T-cell (primary cell): ENCODE measurements at places on chromosomes 2 and 18.

DNA sequence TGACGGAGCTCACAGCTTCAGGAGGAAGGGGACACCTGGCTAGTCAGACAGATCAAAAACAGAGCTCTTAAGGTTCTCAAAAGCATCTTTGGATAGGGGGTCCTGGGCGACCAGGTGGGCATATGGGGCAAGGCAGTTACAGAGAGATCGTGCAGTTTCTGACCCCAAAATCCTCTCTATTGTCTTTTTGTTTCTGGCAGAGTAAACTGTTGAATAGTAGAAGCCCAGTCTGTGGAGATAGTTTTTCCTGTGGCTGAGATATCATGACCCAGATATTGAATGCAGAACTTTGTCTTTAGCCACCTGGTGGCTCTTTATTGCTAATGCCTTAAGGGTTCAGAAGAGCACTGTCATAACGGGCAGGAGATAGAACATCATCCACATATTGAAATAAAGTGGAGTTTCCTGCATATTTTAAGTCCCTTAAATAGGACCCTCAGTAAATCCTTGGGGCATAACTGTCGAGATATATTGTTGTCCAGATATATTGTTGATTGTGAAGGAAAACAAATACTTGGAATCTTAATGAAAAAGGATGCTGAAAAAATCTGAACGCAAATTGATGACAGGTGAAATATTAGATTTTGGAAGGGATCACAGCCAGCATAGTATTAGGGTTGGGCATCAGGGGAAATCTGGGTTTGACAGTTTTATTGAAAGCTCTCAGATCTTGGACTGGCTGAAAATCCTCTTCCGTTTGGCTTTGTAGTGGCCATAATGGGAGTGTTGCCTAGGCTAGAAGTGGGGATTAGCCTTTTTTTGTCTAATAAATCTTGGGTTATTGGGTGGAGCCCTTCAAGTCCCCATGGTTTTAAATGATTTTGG lies 14.1 kb upstream of the ZDBF2 start:
- DNase-seq, result no peak

- no peak for DNase-seq
These were observed 245.9 kb downstream of the METTL4 start for GRCh38 chr18:2325308-2325849.

DNA sequence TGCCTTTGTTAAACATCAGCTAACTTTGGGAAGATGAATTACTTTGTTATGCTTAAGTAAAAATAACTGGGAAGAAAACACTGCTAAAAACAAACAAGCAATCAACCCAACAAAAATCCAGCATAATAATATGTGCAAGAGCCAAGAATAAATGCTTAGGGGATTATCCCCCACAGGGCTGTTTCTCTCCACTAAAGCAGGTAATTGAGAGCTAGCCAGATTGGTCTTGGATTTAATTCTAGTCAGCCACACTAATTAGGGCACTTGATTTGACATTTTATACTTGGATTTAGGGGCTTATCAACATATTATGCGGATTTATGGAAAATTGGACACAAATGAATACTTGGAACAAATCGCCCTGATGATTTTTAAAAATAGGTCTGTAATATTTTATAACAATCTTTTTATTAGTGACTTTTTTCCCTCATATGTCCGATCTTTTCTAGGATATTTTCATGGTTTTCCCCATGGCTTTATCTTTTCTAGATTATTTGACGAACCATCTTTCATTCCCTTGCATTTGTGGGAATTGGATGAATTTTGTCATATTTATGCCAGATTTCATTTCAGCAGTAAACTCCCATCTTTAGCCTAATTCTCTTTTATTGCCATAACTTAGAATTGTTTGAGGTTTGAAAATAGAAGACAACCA lies 199.1 kb upstream of the NXPH2 start:
- no peak for DNase-seq

GRCh38 chr2:177622521-177622920 lies 229.9 kb downstream of the AGPS start:
- DNase-seq, result no peak

GRCh38 chr2:68371581-68371980 lies 6.5 kb downstream of the PLEK start:
- DNase-seq, result no peak

DNA sequence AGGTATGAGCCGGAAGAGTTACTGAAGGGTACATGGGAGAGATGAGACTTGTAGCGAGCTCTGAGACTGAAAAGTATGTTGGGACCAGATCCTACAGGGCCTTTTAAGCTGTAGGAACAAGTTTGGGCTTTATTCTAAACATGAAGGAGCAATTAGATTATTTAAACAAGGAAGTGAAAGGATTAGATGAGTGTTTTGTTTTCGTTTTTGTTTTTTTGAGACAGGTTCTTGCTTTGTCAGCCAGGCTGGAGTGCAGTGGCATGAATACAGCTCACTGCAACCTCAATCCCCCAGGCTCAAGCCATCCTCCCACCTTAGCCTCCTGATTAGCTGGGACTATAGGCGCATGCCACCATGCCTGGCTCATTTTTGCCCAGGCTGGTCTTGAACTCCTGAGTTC lies 110.7 kb downstream of the C1D start:
- no peak for DNase-seq

- DNase-seq, result no peak
These were observed 62.3 kb upstream of the MGAT4A start for GRCh38 chr2:98793275-98793674.

GRCh38 chr2:227471924-227472264 lies at the start of gene AGFG1:
TSS of gene AGFG1 (plus strand) at chr2:227472156. CDS start at chr2:227472422, 266 bp downstream.
- DNase-seq, result peak; percentile 73

GRCh38 chr2:46872902-46873603 lies 42.6 kb downstream of the MCFD2 start:
- no peak for DNase-seq

DNA sequence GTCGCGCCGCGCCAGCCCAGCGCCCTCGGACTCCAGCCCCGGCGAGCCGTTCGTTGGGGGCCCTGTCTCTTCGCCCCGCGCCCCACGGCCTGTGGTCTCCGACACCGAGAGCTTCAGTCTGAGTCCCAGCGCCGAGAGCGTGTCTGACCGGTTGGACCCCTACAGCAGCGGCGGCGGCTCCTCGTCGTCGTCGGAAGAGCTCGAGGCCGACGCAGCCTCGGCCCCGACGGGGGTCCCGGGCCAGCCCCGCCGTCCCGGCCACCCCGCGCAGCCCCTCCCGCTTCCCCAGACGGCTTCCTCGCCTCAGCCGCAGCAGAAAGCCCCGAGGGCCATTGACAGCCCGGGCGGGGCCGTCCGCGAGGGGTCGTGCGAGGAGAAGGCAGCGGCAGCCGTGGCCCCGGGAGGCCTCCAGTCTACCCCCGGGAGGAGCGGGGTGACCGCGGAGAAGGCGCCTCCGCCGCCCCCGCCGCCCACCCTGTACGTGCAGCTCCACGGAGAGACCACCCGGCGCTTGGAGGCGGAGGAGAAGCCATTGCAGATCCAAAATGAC lies 1.4 kb downstream of the PHLPP1 start:
- DNase-seq, result peak; percentile 29

- DNase-seq, result no peak
These were observed 106.3 kb downstream of the EPHA4 start for GRCh38 chr2:221465776-221466175.

GRCh38 chr2:132426033-132426432 lies 9.4 kb downstream of the GPR39 start:
- no peak for DNase-seq

- no peak for DNase-seq
These were observed 264.1 kb downstream of the CDH20 start for GRCh38 chr18:61597316-61597715.

DNA sequence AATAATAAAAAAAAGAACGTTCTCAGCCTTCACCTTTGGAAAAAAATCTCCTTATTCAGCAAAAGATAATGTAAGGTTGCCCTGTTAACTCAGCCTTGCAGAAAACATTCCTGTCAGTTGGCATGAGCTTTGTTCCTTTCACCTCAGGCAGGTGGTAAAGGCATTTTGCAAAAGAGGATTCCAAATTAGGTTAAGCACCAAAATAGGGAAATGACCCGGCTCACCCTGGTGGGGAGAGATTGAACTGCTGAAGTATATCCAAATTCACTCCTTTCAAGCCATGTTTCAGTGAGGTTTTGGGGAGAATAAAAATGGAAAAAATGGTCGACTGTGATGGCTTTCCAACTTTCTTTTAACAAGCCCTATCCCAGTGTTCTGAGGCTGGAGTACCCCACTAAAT lies 1988.8 kb upstream of the PIK3C3 start:
- DNase-seq, result no peak

- no peak for DNase-seq
These were observed 20.1 kb downstream of the ARID5A start for GRCh38 chr2:96556441-96557330.

- no peak for DNase-seq
These were observed 2.1 kb downstream of the DNAH7 start for GRCh38 chr2:196066291-196067087.

DNA sequence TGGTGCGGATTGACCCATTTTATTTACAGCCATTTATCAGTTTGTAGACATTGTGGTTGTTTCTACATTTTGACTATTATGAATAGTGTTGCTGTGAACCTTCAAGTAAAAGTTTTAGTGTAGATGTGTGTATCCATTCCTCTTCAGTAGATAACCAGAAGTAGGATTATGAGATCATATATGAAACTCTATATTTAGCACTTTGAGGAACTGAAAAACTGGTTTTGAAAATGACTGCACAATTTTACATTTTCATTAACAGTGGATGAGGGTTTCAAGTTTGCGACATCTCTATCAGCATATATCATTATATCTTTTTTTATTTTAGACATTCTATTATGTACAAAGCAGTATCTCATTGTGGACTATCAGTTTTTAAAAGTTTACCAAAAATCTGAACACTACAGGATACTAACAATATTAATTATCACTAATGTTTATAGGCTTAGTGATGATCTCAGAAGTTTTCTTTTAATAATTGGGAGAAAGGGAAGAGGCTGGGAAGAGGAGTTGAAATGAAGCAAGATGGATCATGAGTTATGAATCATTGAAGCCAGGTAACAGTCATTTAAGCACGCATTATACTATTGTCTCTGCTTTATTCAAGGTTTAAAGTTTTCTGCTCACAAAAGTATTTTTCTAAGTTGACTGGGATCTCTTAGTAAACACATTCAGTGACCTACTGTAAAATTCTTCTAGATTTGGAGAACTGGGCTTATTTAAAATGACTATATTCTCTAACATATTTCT lies 329.0 kb upstream of the LRATD1 start:
- no peak for DNase-seq

- DNase-seq, result no peak
These were observed 300 bp upstream of the STON1 start for GRCh38 chr2:48529676-48530032.

- no peak for DNase-seq
These were observed 36.6 kb downstream of the DARS1 start for GRCh38 chr2:135948642-135949355.

GRCh38 chr2:101168706-101169105 lies 17.5 kb upstream of the TBC1D8 start:
- no peak for DNase-seq

DNA sequence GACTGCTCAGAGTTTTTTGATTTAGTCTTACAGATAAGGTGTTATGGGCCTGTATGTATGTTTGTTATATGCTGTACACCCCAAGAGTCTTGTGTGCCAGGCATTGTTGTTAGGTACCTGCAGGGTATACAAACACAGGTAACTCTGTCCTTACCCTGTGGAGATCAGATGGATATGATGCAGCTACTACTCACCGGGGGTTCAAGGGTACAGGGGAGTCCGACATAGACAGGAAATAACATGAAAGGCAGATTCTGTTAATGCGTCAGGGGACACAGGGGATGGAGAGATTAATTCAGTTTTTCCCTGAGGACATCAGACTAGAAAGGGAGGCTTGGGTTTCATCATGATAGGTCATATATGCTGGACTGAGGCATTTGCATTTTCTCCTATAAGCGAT lies 31.3 kb downstream of the TRAK2 start:
- no peak for DNase-seq

DNA sequence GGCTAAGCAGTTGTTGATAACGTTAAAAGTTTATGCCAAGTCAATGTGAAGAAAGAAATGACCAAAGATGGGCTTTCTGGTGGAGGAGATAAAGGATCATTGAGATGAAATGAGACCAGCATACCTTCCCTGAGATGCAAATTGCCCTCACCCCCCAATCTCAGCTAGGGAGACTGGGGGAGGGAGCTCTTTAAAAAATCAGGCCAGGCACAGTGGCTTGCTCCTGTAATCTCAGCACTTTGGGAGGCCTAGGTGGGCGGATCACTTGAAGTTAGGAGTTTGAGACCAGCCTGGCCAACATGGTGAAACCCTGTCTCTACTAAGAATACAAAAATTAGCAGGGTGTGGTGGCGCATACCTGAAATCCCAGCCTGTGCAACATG lies 30.9 kb upstream of the KCMF1 start:
- DNase-seq, result no peak

DNA sequence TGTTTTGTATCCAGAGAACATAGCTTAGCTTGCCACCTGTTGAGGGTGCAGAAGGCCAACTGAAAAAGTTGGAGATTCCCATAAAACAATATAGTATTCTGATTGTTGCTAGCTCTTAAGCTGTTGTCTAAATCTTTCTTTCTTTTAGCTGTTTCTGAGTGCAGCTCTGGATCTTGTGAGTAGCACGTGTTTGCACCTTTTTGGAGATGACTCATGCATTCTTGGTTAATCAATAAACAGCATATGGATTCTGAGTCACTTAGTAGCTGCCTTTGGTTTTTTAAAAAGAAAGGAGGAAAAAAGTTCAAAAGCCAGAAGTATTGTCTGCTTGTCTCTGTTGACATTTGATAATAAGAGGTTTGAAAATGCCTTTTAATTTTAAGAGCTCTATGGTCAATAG lies 483.0 kb upstream of the FSIP2 start:
- no peak for DNase-seq

DNA sequence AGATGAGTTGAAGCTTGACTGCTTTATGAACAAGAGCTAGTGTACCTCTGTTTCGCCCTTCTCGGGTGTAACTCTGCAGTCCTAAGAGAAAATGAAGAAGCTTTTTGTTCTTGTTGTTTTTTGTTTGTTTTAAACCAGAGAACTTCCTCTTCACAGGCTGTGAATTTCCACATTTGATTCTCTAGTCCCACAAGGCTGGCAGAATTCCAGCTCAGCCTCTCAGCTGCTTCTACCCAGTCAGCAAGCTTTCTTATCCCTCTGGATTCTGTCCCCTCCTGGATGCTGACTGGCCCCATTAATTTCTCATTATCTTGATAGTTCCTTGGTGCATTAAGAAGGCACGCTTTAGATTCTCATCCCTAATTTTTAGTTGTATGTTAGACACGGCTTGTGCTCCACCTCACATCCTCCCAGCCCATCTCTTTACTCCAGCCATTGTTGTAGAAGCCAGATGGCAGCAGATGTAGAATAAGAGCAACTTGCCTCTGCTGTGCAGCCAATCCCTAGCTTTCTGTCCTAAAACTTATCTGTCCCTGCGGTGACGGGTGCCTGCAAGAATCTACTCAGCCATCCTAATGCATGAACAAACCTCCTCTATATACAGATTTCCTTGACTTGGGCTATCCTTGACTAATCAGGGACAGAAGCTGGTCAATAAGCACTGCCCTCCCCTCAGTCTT lies 12.3 kb upstream of the RESP18 start:
- no peak for DNase-seq

DNA sequence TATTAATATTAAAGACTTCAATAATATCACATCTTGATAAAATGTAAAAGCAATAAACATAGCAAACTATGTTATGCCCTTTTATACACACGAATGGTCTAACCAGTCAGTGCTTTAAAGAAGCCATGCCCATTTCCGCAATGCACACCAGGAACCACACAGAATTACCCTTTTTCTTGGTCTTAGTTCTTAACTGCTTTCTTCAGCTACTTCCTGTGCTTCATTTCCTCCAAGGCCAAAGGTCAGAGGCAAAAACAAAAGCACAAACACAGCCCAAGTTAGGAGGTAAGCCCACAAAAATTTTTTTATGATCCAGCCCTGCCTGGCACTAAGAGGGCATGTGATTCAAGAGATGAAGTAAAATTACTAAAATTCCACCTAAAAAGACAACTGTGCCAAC lies 267.2 kb downstream of the FBXO15 start:
- no peak for DNase-seq
